ENCODE measurements at places on chromosomes 5 and 9. TPM values are rescaled to one million over a fixed set of nuclear protein-coding genes. Genes with fewer than 3 reads are reported as not detected.

DNA sequence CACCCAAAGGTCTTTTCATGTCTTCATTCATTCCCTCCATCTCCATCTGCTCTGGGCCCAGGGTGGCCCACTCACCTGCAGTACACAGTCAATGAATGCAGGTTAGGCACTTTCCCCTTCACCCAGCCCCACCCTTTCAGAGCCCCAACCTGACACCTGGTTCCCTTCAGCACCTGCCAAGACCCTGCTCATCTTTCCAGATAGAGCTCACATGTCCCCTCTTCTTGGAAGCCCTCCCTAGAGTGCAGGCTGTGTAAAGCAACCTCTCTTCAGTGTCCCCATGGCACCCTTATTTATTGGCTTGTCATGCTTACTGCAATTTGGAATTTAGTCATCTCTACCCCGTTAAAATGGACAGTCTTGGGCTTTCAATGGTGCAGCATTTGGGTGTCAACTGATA, 13.0 kb upstream of the CPEB4 start:
- DNase-seq = no peak

The HAND1 gene
- not detected for total RNA-seq

The HAVCR2 gene
- total RNA-seq = 76.9 TPM

The CD14 gene
- total RNA-seq = 4.1 TPM
